Body of pancreas (tissue), 4 donors: ENCODE measurements at places on chromosomes 13 and 19. TPM values are rescaled to one million over a fixed set of nuclear protein-coding genes. Genes with fewer than 3 reads are reported as not detected.

DNA sequence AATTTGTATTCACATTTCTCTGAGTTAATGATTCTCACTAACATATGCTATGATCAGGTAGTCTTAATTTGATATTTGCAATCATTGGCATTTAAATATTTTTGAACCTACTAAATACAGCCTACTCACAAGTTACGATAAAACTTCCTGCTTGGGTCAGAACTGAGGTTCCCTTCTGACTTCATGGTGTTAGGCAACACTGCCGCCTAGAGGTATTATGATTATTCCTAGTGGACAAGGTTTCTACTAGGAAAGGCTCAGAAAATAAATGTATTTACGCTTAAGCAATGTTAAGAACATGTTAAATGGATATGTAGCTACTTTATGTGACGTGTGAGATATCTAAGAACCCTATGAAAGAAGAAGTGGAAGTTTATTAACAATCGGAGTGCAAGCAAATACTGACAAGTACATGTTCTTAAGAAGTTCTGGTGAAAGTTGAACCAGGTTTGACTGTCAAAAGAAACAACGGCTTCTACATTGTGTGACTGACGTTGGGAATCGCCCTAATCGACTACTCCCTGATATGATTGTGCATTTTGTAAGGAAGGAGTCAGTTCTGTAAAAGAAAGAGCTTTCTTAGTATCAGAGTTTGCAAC, 1395.8 kb downstream of the SLITRK5 start:
- peaks cover 7% of the 10 kb centered on the region for H3K4me1 ChIP-seq
- H3K27me3 ChIP-seq: no peaks in the 10 kb centered on the region
- DNase-seq: peak; percentile 24
- no peak overlapping the region for H3K27ac ChIP-seq
- no peak overlapping the region for H3K4me3 ChIP-seq

DNA sequence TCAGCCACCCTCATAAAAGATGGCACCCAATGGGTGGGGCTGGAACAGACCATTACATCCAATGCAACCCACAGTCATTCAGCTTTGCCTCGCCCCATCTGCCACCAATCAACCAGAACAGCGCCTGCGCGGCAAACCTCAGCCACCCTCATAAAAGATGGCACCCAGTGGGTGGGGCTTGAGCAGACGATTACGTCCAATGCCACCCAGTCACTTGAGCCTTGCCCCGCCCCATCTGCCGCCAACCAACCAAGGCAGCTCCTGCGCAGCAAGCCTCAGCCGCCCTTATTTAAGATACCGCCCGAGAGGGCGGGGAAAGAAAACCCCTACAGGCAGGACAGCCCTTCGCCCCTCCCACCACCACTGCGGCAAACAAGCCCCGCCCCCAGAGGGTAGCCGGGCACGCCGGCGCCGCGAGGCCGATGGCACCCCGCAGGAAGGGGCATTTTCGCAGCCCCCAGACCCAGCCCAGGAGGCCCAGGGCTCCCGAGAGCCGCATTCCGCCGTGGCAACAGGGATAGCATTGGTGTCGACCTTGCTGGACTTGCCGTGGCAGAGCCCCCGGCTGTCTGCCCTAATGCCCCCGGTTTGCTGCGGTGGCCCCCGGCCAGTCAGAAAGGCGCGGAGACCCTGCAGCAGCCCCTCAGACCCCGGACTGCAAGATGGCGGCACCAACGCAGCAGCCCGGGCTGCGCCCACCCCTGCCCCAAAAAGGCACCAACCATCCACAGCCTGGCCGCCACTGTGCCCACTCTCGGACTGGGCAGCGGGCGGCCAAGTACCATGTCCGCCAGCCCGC, 675 bp downstream of the PEG3 start:
- no peaks in the 10 kb centered on the region for H3K27me3 ChIP-seq

Gene LDLR
- total RNA-seq: 18.9 TPM

- H3K27me3 ChIP-seq: no peaks in the 10 kb centered on the region
- no peak for DNase-seq
- H3K27ac ChIP-seq: no peak overlapping the region
- no peak overlapping the region for H3K4me3 ChIP-seq
- no peaks in the 10 kb centered on the region for H3K36me3 ChIP-seq
- H3K4me1 ChIP-seq: no peaks in the 10 kb centered on the region
Observed at GRCh38 chr13:69450245-69450644, 657.4 kb upstream of the ATXN8OS start.

Gene ZNF121
- total RNA-seq: 44.5 TPM

GRCh38 chr19:11693505-11694499, 44.9 kb downstream of the ZNF823 start:
- no peaks in the 10 kb centered on the region for H3K36me3 ChIP-seq
- peaks cover 16% of the 10 kb centered on the region for H3K4me1 ChIP-seq
- peak overlapping the region; percentile 72 for H3K27ac ChIP-seq
- no peak overlapping the region for H3K4me3 ChIP-seq
